Right kidney (tissue), 9 donors: ENCODE measurements at places on chromosomes 12 and 14.

GRCh38 chr14:45048385-45048784 lies 35.5 kb upstream of the PRPF39 start:
- no peak for DNase-seq

GRCh38 chr12:53097207-53097563 lies 282 bp upstream of the IGFBP6 start:
- DNase-seq = peak; percentile 60

DNA sequence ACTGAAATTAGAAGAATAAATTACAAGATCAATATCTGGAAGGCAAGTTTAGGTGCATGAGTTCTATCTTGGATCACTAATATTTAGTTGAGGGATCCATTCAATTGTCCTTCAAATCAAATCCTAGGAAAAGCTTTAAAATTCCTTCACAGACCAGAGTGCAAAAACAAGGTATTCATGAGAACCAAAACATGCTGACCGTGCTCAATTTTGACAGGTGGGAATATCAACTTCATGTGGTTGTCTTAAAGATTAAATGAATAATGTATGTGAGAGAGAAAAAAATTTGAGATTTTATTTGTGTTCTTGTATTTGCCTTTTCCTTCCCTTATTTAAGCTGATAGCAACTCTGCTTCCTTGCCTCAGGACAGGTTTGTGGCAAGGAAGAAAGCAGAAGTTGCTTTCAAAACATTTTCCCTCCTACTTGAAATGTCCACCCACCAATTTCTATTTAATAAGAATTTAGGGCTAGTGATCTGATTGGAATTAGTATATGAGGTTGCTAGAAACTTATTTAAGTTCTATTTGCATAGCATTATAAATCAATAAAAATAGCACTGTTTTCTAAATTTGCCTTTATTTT lies 4.9 kb upstream of the PPP1R12A start:
- DNase-seq = no peak

DNA sequence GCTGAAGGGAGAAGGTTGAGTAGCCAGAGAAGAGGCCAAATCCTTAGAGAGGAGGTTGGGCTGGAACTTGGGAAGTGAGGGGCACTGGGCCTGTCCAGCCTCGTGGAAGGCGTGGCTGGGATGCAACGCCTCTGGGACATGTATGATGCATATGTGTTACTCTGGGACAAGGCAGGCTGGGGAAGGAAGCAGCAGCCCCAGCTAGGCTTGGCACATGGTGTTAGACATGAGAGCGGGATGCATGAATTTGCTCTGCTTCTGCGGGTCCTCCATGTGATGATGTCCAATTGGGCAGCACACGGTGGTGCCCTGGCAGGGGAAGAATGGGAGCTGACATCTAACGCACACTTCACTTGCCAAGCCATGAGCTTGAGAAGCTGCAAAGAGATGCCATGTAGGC lies 21.3 kb downstream of the PLEKHH1 start:
- DNase-seq = no peak

DNA sequence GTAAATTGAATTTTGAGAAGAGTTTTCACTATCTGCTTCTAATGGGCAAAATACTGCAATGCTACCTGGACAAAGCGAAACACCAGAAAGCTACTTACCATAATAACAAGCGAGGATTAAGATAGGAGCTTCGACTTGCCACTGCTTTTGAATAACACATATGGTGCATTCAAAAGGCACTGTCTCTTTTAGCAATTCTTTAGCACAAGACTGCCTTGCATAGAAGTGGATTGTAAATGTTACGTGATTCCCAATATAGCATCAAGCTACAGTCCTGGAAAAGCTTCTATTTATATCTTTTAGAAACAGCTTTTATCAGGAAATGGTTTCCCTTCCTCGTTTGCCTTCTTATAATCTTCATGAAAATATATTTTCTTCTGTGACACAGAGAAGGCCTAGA lies 258.7 kb upstream of the PDE3A start:
- DNase-seq = no peak

GRCh38 chr12:64895526-64895925 lies 71.1 kb downstream of the TBC1D30 start:
- DNase-seq = no peak

DNA sequence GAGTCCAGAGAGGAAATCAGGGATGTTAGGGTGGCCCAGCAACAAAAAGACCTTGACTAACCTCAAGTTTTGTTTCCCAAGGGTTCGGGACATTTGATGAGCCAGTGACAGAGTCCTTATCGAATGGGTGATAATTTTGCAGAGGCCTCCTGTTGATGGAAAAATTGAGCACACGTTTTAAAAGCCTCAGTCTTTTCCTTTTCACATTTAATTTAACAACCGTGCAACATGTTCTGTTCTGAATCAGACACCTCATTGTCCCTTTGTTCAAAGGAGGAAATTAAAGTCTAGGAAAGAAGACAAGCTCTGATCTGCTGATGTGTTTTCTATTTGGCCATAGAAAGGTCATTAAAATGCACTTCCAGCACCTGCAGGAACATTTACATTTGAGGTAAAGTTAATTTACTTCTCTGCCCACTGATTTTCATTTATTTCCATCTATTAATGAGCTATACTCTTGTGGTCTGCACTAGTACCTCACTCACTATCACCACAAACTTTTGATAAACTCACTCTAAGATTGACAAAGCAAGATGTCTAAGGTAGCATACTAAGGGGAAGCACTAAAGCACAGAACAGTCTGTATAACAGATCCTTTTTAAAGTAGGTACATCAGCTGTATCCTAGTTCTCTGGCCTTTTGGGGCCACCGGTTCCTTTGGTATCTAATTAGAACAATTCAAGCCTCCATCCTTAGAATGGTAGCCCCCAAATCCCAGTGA lies 147.0 kb downstream of the RPAP3 start:
- DNase-seq = no peak

GRCh38 chr14:81209167-81209836 lies 11.5 kb downstream of the GTF2A1 start:
- no peak for DNase-seq

GRCh38 chr14:67453575-67454300 lies 34.8 kb downstream of the TMEM229B start:
- no peak for DNase-seq
